CD4-positive, alpha-beta T cell treated with Interleukin-12 subunit alpha and Interleukin-12 subunit beta, for 1 hour (primary cell): ENCODE measurements at places on chromosomes 13 and 19.
A peak's percentile ranks its signal among the peaks of the same experiment; 100 is the strongest.

DNA sequence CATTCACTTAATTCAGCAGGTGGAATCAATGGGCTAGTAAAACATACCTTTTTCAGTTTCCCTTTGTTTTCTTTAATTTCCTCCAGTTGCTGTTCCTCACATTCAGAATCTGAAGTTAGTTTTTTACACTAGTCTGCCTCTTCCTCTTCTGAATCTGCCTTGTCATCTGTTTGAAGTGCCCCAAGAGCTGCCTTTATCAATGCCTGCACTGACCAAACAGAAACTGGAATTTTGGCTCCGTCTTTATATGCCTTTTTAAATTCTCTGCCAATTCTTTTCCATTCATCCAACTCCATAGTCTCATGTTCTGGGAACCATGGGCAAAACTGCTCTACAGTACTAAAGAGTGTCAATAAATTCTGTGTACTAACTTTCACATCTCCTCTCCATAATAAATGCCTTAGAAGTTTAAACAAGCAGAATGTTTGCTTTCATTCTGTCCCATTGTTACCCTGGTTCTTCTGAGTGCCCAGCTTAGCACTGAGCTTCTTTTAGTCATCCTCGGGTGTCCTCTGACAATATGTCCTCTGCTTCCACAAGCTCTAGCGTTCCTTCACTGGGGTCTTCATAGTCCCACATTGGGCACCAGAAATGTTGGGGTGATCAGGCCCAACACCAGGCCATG is 154.2 kb downstream of the ZNF486 start:
- DNase-seq: no peak

DNA sequence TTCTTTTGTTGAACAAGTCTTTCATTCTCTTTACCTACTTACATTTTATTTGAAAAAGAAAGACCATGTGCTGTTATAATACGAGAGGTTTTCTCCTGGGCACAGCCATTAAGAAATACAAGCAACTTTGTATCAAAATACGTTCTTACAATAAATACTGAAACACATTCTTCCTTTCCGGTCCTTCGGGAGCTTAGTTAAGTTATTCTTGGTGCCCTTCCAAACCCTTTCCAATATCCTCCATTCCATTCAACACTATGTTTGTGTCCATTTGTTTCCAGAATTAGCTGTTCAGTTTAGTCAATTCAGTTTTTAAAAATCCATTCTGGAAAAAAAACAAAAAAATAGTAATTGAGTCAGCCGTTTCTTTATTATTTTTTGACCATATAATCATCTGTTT is 746.8 kb upstream of the SLC10A2 start:
- DNase-seq: no peak

GRCh38 chr13:36251526-36251925 is 37.2 kb upstream of the SOHLH2 start:
- no peak for DNase-seq

GRCh38 chr13:101727118-101727517 is 274.6 kb downstream of the ITGBL1 start:
- no peak for DNase-seq

- no peak for DNase-seq
Measured at GRCh38 chr19:12947702-12948611, 2.3 kb downstream of the RAD23A start.

GRCh38 chr19:57559008-57559403 is 657 bp downstream of the ZNF550 start:
- DNase-seq: peak; percentile 9

DNA sequence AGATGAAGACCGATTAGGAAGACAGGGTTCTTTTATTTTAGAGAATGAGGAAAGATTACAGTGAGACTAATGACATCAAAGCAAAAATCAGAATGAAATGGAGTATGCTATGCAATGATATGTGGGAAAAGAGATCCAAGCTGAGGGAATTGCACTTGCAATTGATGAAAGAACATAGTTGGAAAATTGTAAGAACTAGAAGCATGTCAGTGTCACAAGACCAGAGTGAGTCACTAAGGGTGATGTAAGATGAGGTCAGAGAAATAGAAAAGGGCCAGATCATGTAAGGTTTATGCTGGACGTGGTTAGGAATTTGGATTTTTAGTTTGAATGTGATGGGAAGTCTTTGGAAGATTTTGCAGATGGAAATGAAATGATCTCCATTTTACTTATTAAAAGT is 1937.3 kb downstream of the OLFM4 start:
- DNase-seq: no peak

DNA sequence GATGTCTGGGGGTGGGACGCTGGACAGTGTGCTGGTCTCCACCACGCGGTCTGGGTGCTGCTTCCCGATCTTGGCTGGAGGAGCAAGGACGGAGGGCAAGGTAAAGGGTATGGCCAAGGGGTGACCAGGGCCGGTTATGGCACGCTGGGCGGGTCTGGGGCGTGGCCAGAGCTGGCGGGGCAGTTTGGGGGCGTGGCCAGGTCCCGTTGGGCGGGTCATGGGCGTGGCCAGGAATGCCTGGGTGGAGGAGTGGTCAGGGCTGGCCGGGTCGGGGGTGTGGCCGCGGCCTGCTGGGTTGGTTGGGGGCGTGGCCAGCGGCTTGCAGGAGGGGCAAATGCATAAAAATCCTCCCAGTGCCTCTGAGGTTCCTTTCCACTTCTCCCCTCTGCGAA is 19.2 kb downstream of the GPX4 start:
- DNase-seq: peak; percentile 36

DNA sequence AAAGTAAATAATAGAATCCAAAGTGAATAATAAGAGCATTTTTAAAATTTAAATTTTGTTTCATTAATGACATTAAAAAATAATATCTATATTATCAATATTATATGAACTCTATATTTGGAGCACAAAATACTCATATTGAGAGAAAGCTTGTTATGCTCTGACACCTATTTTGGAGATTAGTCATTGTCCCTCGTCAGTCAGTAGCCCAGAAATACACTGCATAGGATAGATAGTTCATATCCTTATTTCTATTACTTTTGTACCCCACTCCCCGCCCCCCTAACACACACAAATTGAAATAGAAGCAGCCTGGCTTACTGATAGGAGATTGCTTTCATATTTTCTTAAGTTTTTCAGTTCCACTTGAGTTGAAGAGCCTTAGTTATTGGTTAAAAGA is 652.8 kb downstream of the PCDH9 start:
- no peak for DNase-seq

GRCh38 chr19:15976836-15977689 is 28.3 kb downstream of the OR10H4 start:
- DNase-seq: no peak

GRCh38 chr19:23597661-23598060 is 89.4 kb downstream of the ZNF675 start:
- DNase-seq: no peak

DNA sequence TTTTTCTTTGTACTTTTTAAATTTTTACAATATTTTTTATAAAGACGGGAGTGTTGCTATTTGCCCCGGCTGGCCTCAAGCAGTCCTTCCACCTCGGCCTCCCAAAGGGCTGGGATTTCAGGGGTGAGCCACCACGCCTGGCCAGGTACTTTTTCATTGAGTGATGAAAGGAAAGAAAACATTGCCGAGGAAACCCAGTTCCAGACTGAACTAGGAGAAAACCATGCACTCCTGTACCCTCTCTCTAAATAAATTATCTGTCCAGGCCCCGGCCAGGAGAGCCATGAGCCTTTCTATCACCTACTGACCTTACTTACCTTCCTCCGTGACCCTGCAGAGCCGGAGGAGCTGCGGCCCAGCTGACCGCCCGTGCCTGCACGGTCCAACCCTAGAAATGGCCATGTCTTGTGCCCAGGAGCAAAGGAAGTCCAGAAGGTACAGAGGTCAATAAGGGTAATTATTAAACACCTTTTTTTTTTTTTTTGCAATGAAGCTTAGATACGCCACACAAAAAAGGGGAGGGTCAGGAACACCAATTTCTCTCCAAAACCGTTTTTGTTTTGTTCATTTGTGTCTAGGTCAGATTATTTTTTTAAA is at the start of gene SLC7A9:
SLC7A9 (minus strand) TSS at position 399 of the 597 bp plus-strand sequence. CDS start 1,233 bp downstream, outside the sequence.
- no peak for DNase-seq

GRCh38 chr19:49056101-49056901 is 1.2 kb downstream of the CGB7 start:
- peak; percentile 51 for DNase-seq

DNA sequence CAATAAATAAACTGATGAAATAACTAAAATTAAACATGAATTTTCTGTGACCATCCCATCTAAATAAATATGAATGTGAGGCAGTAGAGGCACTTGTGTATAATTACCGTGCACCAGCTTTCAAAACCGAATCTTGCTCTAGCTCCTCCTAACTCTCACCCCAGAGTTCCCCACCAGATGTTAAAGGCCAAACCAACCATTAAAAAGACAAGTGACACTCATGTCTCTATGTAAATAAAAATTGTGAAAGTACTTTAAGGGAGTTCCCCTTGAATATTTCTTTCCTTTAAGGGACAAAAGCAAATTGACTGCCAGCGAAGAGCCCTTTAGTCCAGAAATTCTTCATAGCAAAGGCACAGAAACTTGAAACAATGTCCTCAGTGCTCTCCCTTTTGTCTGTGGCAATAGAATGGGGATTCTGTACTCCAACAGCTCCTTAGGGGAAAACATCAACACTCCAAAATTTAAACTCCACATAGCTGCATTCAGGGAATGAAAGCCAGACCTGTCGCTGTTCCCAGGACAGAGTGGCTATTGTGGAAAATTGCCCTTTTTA is 101.7 kb upstream of the SOX21 start:
- no peak for DNase-seq

DNA sequence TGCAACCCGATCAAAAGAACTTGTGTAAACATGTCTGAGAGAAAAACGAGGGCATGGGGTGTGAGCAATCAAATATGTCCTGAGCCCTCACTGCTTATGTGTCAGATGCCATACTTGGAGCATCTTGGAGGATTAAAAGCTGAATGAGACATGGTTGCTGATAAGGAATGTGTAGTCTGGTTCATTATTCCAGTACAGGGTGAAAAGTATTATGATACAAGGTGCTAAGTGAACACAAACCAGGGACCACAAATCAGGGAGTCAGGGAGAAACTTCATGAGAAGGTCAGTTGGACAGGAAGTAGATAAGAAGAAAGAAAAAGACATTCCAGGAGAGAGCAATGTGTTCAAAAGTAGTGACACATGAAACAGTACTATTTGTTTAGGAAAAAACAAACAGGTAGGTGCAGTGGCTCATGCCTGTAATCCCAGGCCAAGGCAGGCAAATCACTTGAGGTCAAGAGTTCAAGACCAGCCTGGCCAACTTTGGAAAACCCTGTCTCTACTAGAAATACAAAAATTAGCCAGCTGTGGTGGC is 2.0 kb upstream of the RCBTB1 start:
- DNase-seq: no peak

- DNase-seq: no peak
Measured at GRCh38 chr13:62296812-62297211, 881.2 kb upstream of the PCDH20 start.

DNA sequence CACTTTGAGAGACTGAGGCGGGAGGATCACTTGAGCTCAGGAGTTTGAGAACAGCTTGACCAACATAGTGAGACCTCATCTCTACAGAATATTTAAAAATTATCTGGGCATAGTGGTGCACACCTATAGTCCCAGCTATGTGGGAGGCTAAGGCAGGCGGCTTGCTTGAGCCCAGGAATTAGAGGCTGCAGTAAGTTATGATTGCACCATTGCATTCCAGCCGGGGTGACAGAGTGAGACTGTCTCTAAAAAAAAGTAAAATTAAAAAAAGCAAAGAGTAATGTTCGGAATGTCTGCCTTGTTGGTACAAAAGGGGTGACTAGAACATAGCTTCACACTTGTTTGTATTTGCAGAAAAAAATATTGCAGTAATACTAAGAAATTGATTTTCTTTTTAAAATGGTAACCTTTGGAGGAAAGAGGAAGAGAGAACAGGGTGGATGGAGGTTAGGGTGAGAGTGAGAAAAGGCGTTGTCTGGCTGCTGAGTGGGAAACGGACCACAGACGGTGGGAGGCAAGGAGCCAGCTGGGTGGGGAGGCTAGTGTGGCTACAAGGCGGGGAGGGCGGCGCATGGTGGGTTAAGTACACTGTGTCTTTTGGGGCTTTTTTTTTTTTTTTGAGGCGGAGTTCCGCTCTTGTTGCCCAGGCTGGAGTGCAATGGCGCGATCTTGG is 10.2 kb downstream of the PPP1R14A start:
- DNase-seq: no peak

GRCh38 chr13:41179593-41180250 is 14.6 kb downstream of the KBTBD7 start:
- DNase-seq: no peak

- no peak for DNase-seq
Measured at GRCh38 chr13:86510792-86511191, 711.6 kb upstream of the SLITRK6 start.

- DNase-seq: no peak
Measured at GRCh38 chr13:44758630-44759383, 182.7 kb upstream of the TSC22D1 start.

GRCh38 chr13:21988624-21989023 is 317.8 kb downstream of the FGF9 start:
- no peak for DNase-seq

DNA sequence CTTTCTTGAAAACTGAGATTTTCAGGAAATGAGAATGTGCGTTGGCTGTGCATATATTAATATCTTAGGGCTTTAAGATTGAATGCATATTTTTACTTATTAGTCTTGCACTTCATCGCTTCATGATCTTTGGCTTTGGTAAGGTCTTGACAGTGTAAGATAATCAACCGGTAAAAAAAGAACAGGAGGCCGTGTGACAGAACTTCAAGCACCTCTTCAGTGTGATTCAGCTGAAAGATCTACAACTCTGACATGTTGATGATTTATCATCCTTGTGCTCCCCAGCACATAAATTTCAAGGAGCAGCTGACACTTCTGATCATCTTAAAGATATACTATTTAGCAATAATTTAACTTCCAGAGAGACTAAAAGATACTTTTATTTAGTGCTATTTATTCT is 195.1 kb downstream of the HS6ST3 start:
- DNase-seq: no peak

- peak; percentile 60 for DNase-seq
Measured at GRCh38 chr19:29714953-29715700, at the start of gene C19orf12. C19orf12 (minus strand) TSS chr19:29715261; CDS start chr19:29708413, 6,848 bp downstream.

DNA sequence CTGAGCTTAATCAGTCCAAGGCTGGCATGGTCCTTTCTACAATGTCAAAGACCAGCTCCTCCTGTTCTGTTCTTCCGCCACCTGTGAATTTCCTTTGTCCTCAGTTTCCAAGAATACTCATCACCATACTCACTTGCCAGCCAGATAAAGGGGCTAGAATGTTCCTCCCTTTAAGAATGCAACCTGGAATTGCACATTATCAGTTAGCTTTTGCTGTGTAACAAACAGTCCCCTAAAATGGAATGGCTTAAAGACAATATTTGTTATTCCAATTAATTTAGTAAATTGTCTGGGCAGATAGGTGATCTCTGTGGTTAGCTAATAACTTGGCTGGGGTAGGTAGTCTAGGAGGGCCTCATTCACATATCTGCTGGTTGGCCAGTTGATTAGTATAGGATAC is 36.0 kb downstream of the VAV1 start:
- no peak for DNase-seq

DNA sequence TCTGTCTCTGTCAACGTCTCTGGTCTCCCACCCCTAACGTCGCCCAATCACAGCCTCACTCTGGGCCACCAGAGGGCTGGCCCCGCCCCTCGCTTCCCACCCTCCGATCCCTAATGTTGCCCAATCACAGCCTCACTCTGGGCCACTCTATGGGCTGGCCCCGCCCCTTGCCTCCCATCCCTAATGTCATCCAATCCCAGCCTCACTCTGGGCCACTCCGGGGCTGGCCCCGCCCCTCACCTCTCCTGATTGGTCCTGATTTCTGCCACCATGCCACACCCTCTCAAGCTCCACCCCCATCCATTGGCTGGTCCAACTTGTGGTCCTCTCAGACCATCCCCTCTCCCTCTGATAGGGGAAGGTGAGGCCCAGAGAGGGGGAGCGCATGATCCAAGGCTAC is 24.9 kb downstream of the CELF5 start:
- no peak for DNase-seq

- peak; percentile 68 for DNase-seq
Measured at GRCh38 chr19:43777163-43777695, 3.5 kb downstream of the KCNN4 start.
